Anterior cingulate cortex (tissue), 58 donors: ENCODE measurements at places on chromosomes 1 and 21.

DNA sequence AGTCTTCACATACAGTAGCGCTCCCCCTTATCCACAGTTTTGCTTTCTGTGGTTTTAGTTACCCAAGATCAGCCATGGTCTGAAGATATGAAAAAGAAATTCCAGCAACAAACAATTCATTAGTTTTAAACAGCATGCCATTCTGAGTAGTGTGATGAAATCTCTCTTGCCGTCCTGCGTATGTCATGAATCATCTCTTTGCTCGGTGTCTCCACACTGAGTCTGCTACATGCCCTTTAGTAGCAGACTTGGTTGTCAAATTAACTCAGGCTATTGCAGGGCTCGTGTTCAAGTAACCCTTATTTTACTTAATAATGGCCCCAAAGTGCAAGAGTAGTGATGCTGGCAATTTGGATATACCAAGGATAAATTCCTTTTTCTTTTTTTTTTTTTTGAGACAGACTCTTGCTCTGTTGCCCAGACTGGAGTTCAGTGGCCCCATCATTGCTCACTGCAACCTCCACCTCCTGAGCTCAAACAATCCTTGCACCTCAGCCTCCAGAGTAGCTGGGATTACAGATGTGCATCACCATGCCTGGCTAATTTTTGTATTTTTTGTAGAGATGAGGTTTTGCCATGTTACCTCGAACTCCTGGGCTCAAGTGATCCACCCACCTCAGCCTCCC lies 22.6 kb downstream of the PHACTR4 start:
- no peak for DNase-seq

GRCh38 chr1:115227346-115228082 lies 110.5 kb downstream of the NGF start:
- no peak for DNase-seq

DNA sequence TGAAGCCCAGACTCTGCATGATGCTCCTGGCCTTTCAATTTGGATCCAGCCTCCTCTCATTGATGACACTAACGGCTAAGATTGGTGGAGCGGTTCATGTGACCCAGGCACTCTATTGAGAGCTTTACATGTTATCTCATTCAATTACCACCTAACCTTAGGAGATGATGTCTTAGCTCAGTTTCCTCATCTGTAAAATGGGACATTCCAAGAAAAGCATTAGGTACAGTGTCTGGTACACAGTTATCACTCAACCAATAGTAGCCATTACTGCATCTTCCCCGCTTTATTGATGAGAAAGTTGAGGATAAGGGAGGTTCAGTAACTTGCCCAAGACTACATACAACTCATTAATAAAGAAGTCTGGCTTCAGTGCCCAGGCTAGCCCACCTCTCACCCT lies 17.0 kb downstream of the HEYL start:
- no peak for DNase-seq

- DNase-seq: no peak
Measured at GRCh38 chr1:42529724-42530181, 66.7 kb downstream of the CCDC30 start.

DNA sequence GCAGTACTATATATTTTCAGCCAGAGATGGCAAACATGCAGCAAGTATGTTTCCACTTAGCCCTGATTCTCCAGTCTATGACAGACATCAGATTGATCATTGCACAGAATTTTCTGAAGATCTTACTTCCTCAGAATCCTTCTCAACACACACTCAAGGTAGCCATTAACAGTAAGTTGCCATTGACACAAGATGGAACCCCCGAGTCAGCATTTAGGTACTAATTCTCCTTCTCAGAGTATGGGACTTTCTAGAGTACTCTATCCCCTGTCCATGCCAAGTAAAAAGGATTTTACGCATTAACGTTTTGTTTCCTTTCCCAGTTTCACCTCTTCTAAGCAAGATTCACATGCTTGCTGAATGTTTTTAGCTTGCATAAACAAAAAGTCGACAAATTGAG lies 63.5 kb downstream of the SGIP1 start:
- no peak for DNase-seq

- no peak for DNase-seq
Measured at GRCh38 chr1:207084701-207085180, 3.9 kb upstream of the C4BPB start.

- DNase-seq: no peak
Measured at GRCh38 chr1:116207126-116207735, 96.0 kb downstream of the MAB21L3 start.

GRCh38 chr1:217067642-217068041 lies 344.4 kb upstream of the ESRRG start:
- DNase-seq: no peak

DNA sequence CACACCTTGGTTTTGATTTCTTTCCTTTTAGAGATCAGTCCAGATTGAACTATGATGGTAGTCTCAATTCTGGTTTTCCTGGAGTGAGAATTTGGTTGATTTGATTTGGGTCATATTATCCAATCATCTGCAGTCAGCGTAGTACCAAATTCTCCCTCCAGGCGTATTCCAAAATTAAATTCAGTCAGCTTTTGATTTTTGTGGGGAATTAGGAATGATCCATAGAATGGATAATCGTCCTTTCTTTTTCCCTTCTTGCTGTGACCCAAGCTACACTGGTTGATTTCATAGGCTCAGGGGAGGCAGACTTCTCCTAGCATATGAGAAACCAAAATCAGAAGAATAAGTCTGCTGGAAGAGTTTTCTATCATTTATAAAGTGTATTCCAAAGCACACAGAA lies 4.9 kb downstream of the PRCC start:
- no peak for DNase-seq

GRCh38 chr1:221430152-221430960 lies 311.5 kb downstream of the DUSP10 start:
- DNase-seq: no peak

GRCh38 chr1:117857418-117857817 lies 72.0 kb downstream of the GDAP2 start:
- DNase-seq: no peak
